ENCODE measurements at places on chromosomes 6 and 20.

- no peak for DNase-seq
These were observed 8.9 kb downstream of the ATXN1 start for GRCh38 chr6:16752206-16752866.

- DNase-seq, result no peak
These were observed 40.1 kb downstream of the CYP24A1 start for GRCh38 chr20:54133434-54134427.

DNA sequence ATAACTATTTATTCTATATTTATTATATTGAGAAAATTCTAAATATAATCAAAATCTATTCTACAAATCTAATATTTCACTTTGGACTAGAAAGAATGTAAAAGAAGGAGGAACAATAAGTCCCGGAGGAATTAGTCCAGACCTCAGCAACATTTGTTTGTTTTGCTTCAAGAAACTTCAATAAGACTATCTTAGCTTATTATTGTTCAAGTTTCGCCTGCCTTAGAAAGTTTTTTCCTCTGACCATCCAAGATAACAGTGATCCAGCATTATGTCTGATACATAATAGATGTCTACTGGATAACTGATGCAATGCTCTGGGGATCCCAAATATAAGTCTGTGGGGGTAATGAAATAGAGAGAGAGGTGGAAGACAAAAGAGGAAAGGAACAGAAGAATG is 28.7 kb upstream of the NT5E start:
- no peak for DNase-seq

GRCh38 chr6:93086351-93086750 is 333.0 kb downstream of the EPHA7 start:
- DNase-seq, result no peak

DNA sequence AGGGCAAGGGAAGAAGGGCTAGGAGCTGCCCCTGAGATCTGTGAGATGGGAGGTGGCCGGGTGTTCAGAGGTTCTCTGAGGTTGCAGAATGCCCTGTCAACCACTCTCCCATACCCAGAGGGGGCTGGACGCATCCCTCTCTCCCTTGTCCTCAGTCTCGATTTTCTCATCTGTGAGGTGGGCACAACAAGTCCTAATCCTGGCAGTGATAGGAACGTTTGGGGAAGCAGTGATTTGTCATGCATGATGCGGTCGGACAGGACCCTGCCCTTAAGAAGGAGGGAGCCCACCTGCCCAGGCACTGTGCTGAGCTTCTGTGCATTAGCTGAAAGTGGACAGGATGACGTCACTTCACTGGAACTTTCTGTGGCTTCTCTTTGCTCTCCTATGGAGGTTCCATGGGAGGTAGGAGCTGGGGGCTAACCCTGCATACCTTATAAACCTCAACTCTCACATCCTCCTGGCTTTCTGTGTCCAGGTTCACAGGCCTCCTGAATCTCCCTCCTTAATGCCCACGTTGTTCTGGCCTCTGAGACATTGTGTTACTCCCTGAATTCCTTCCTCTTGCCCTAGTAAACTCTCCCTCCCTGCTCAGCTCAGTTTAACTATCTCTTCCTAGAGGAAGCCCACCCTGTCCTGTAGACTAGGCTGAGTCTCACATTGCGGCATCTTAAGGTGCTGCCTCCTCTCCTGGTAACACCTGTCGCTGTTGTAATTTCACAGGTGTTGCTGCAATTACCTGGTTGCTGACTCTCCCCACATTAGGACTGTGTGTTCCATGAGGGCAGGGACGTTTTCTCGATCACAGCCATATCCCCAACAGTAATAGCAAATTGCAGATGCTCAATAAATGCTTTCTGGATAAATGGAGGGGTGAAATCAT is 30.1 kb upstream of the CSNK2A1 start:
- no peak for DNase-seq

DNA sequence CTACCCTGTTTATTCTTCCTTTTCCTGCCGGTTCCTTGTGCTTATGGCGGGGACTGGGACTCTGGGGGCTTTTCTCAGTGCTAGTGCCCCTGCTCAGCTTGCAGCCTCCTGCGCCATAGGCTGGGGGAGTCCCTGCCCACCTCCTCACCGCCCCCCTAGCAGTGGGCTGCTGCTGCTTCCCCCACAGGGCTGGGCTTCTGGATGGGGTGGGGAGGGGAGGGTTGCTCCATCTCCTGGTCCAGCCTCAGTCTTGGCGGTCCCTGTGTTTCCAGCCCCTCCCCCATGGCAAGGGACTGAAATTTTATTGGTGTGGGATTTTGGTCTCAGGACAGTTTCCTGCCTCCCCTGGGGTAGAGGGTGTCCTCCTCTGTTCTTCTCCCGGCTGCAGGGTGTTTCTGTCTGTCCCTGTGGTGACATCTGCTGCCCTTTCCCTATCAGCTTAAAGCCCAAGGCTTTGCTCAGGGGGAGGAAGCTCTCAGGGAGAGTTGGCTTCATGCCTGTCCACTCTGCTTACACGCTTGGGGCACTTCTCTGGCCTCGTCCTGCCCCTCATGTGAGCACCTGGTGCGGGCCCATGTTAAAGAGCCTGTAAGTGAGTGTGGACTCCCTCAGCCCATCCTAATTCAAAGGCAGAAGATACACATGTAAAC is 100.6 kb downstream of the HIVEP1 start:
- DNase-seq, result no peak

- no peak for DNase-seq
These were observed 158.9 kb downstream of the FLRT3 start for GRCh38 chr20:14178528-14178927.

DNA sequence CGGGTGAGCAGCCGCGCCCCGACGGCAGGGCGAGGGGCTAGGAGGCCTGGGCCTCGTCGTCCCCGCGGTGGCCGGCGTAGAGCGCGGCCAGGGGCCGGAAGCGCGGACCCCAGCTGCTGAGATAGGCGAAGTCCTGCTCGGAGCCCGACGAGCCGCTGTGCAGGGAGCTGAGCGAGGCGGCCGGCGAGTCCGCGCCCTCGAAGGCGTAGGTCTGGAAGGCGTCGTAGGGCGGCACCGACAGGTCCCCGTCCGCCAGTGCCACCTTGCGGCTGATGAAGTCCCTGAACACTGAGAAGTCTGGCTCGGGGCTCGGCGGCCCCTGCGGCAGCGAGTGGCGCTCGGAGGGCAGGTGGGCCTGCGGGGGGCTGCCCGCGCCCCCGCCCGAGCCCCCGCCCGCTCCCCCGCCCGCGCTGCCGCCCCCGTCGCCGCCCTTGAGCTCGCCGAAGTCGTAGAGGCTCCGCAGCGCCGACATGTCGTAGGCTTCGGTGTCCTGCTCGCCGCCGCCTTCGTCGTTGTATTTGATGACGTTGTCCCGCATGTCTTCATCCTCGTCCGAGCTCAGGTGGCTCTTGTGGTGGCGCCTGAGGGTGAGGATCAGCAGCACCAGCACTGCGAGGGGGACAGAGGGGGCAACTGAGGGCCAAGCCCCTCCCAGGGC is 56.5 kb downstream of the CD40 start:
- peak; percentile 57 for DNase-seq

DNA sequence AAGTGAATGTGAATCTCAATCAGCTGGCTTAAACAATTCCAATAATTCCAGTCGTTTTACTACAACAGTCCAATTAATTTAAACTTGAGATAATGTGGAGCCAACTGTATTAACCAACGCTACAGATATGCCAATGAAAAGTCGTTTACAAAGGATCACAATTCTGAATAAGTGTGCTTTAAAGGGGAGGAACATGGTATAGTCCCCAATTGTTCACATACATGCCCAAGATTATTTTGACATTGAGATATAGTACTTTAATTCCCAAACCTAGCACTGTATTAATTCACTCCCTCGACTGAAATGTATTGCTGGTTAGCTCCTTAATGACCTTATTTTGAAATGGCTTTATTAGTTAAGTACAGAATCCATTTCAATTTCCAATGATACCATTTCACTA is 2.5 kb downstream of the AKIRIN2 start:
- DNase-seq, result no peak

DNA sequence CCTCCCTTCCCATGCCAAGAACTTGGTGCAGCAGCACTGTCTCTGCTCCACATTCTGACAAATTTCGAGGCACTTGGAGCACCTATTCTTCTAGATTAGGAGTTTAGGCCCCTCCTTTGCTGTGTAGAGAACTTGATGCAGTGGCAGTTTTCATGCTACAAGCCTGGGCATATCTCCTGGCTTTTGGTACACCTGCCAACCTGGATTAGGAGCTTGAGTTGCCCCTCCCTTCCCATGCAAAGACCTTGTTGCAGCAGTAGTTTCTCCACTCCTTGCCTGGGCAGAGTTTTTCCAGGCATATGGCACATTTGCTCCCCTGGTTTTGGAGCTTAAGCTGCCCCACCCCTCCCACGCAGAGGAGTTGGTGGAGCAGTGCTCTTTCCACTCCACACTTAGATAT is 956.1 kb downstream of the EYS start:
- DNase-seq, result no peak

DNA sequence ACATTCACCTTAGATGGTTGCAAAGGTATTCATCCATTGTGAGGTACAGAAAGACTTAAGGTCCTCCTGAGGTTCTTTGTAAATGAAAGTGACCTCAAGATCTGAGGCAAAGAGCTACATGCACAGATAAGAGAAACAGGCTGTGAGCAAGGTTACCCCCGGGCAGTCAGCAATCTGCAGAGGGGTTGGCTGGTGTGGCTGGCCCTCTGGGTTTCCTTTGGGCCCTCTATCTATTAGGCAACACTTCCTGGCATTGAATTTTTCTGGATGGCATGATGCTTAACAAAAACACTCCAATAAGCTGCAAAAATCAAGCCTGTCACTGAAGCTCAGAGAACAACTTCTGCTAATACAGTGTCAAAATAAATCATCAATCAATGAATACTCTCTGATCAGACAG is 48.9 kb upstream of the RALGAPA2 start:
- no peak for DNase-seq

All from CD4-positive, alpha-beta T cell treated with Interleukin-15 for 4 hours (primary cell).